ENCODE measurements at places on chromosomes 5 and 9.

GRCh38 chr9:121738411-121738810 lies 87.0 kb downstream of the DAB2IP start:
- DNase-seq = no peak

GRCh38 chr9:130235558-130236435 lies 29.8 kb upstream of the HMCN2 start:
- DNase-seq = peak; percentile 31

GRCh38 chr5:40491644-40492043 lies 188.1 kb upstream of the PTGER4 start:
- DNase-seq = no peak

DNA sequence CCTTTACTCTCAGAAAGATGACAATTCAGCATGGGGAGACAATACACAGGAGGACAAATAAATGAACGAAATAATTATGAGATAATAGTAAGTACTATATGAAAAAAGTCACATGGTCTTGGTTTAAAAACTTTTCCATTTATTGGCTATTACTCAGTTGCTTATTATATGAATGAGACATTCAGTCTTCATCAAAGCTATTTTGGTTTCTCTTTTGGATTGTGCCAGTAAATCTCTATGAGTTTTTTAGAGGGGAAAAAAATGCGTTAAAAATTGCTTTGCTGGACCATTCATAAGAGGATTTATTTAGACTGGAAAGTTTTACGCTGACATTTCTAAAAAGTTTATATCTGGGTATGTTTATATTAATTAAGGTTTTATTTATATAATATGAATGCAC lies 137.7 kb downstream of the AOPEP start:
- DNase-seq = no peak

- DNase-seq = no peak
Observed at GRCh38 chr5:176822793-176823481, 12.6 kb downstream of the UNC5A start.

DNA sequence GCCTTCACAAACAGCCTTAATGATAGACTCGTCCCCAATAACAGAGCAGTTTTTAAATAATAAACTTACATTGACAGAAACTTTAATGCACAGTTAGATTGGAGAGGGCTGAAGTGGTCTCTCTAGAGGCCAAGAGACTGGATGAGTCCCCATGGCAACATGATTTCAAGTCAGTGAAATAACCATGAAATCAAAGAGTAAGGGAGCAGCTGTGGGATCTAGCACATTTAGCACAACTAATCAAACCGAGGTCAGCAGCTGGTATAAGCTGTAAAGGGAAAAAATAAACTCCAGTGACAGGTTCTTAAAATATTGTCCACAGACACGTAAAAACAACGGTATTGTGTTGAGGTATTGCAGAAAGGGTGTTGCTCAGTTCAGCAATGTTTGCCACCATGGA lies 916.6 kb downstream of the DNAH5 start:
- no peak for DNase-seq

GRCh38 chr9:100108559-100108958 lies 9.5 kb downstream of the INVS start:
- DNase-seq = no peak

GRCh38 chr9:116901260-116901659 lies 214.2 kb downstream of the TRIM32 start:
- DNase-seq = no peak

DNA sequence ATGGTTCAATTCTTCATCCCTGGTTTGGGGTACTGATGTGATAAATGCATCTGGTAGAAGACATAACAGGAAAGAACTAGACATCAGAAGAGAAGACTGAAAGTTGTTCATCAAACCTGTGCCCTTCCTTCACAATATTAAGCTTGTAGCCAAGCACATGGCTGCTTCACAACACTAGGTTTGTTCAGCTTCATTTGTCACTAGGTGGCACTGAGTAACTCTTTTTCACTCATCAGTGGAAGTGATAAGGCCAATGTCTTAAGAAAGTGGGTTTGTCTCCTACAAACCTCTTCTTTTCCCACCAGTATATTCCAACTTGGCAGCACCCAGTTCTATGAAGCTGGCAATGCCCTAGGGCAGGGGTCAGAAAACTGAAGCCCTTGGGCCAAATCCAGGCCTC lies 26.9 kb downstream of the ZNF484 start:
- no peak for DNase-seq

DNA sequence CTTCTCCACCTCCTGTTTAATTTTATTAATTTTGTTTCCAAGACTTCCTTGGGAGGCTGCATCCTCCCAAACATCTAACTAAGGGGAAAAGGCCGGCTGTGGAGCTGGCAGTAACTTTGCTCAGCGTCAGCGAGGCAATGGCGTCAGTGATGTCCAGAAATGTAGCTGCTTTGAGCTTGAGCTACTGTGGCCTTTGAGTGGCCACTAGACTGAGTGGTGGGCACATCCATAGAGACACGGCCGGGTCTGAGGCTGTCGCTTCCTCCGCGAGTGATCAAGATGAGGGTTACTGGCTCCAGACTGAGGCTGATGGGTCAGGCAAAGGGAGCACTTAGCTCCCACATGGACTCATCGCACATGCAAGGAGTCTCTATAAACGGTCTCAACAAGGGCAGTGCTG lies 277.0 kb downstream of the HSPA4 start:
- DNase-seq = no peak

DNA sequence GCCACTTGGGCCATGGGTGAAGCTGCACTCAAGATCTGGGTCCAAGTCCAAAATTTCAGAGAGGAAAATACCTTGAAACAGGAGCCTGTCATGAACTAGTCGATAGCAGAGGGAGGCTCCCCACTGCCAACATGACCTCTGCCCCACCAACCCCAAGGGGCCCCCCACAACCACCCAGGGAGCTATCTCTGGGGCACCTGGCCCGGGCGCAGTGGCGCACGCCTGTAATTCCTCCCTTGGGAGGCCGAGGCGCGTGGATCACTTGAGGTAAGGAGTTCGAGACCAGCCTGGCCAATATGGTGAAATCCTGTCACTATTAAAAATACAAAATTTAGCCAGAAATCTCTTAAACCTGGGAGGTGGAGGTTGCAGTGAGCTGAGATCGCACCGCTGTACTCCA lies 20.1 kb upstream of the HMCN2 start:
- no peak for DNase-seq

DNA sequence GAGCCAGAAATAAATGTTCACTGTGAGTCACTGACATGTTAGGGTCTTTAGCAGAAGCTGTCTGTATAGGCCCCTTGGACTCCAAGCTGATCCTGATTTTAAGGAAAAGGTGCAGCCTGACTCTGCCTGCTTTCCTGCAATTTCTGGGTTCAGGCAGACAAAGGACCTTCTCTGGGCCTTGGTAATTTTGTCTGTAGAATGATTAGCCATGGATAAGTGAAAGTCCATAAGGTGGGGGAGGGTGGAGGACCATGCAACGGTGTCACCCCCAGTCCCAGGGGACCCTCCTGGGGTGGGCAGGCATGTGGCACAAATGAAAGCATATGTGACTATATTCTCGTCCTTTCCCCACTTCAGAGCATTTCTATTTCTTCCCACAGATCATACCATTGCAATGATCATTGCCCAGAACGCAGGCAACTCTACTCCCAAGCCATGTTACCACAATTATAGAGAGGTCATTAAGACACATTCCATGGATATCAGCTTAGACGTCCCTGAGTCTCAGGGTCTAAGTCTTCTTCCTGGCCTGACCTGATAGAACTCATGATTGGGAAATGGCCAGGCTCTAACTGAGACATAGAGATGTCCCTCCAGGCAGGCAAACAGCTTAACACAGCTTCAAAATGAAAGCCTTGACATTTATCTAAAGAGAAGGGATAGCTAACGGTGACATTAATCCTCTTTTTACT lies 157.9 kb upstream of the ALDH1B1 start:
- no peak for DNase-seq

DNA sequence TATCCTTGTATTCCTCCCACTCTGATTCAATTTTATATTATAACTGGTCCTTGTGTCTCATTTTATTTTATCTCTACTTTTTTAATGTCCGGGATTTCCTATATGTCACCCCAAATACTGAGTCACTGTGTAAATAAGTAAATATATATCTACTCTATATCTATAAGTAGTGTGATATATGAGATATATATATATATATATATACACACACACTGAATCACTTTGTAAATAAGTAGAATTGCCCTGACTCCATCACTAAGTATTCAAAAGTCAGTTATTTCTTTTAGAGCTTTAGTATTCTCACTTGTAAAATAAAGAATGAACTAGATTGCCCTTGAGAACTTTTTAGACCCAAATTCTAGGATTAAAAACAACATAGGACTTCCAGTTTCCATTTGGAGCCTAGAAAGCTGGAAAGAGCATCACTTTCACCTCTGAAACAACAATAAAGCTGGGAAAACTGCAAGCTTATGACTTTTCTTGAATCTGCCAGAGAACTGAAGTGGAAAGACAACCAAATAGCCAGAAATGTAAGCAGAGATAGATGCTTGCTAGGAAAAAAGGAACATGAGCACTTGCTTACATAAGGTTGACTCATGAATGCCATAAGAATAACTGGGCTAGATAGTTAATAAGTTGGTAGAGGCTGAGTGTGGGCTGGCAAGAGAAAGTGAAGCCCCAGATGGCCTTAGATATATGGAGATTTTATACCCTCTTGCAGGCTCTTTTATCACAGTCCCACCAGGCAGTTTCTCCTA lies 171.1 kb upstream of the TLX3 start:
- DNase-seq = no peak

DNA sequence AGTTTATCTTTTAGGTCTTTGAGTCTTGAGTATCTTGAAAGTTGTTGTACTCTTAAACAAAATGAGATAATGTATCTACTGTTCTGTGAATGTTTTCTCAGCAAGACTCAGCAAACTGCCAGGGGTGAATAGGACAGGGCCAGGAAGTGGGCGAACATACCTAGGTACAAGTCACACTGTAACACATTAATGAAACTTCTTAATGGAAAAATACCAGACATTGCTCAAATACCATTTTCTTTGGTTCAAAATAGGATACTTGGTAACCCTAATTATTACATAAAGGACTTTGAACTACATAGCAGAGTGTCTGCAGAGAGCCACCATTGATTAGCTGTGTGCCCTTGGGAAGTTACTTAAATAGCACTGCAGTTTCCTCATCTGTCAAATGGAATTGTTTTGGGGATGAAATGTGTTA lies 197.5 kb downstream of the ARHGEF28 start:
- no peak for DNase-seq

DNA sequence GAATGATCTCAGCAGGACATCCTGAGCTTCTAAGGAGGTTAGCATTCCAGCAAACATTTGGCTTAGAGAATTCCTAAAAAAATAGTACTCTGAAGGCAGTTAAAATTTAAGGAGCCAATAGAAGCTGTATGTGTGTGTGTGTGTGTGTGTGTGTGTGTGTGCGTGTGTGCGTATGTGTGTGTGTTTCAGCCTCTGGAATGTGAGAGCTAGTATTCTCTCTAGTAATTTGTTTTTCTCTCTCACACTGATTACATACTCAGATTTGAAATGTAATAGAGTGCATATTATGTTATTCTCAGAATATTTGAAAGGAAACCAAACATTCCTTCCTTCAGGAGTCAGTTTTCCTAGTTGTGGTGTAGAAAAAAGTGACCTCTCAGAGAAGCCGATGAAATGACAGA lies 279.6 kb downstream of the TMEM38B start:
- no peak for DNase-seq

GRCh38 chr5:158463938-158464337 lies 605.0 kb upstream of the CLINT1 start:
- no peak for DNase-seq

DNA sequence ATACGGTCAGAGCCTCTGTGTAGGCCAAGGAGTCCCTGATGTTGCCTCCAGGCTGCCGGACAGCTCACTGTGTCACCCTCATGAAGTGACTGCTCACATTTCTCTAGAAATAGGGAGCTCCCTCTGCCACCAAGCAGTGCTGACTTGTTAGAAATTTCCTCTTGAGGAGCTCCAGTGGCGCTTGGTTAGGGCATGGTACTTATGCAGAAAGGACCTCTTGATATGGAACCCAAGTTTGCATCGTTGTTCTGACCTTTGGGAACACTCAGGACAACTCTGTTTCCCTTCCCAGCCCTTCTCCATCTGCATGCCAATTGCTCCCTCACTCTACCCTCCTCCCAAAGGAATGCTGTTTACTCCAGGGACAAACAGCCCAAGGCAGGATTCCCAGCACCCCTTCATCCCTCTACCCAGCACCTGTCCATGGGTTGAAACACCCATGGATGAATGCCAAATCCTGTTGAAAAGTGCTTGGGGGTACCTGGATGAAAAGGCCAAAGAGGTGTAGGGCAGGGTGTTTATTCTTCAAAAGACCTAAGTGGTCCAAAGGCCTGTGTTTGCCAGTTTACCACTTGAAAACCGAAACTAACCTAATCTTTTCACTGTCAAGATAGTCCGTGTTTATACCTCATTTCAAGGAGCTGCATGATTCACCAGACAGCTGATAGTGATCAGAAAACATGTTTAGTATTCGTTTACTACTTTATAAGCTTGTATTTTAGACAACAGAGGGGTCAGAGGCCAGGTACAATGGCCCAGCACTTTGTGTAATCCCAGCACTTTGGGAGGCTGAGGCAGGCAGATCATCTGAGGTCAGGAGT lies 51.1 kb downstream of the KLF4 start:
- no peak for DNase-seq

DNA sequence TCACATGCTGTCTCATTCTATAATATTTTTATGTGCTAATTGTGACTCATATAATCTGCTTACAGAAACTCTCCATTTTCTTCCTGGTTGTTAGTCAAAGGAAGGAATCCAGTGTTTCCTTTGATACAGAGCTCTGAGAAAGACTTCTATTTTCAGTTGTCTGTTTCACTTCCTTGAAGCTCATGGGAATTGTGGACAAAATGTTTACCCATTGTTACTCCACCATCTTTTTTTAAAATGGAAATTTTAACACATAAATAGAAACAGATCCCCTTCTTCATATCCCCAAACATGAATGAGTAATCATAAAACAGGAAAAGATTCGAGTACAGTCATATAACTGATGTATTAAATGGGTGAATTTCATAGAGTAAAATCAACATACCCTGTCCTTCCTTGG lies 42.0 kb upstream of the KCNN2 start:
- DNase-seq = no peak

DNA sequence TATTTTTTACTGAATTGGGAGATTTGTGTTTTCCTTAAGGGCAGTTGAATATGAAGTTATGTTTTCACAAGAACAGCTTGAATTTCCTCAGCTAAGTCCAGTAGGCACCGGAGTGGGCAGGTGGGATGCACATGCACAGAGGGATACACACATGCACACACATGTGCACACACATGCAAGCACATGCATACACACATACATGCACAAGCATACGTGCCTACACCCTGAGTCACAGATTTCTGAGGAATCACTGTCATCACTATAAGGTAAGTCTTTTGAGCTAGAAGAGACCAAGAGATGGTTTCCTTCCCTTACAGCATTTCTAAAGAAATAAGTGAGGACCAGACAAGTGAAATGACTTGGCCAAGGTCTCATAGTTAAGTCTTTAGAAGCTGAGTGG lies 8.7 kb downstream of the ENTREP1 start:
- no peak for DNase-seq

All from stimulated activated naive CD4-positive, alpha-beta T cell treated with Interleukin-2 at 50 U/mL for 16 hours (primary cell).